ENCODE measurements at places on chromosomes 1 and 21. TPM values are rescaled to one million over a fixed set of nuclear protein-coding genes. Genes with fewer than 3 reads are reported as not detected.

The ATP1A4 gene
- not detected for total RNA-seq

The FCRLB gene
- total RNA-seq, result 3.8 TPM

The TNFRSF18 gene
- not detected for total RNA-seq

DNA sequence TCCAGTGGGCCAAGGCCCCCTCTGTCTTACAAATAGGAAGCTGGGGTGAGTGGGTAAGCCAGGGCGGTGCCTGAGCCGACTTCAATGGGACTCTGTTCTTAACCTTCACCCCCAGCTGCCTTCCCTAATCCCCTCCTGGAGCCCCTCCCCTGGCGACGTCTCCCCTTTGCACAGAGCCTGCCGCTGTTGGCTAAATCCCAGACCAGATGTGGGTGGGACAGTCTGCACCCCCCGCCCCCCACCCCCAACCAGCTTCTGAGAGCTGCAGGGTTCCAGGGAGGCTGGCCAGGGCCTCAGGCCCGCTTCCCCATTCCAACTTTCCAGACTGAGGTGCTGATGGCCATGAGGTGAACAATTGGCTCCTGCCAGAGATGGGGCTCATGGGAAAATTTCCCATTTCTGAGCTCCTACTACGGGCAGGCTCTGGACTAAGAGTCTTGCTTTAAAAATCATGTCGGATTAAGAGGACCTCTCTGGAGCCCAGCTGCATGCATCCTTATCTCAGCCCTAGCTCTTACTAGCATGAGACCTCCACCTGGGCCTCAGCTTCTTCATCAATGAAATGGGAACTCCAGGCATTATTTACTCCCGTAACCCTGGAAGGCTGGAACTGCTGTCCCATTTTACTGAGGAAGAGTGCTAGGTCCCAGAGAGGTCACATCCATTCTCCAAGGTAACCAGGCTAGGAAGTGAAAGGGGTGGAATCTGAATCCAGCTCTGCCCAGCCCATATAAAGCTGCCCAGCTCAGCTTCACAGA lies 6.4 kb downstream of the COL8A2 start:
- DNase-seq, result no peak

DNA sequence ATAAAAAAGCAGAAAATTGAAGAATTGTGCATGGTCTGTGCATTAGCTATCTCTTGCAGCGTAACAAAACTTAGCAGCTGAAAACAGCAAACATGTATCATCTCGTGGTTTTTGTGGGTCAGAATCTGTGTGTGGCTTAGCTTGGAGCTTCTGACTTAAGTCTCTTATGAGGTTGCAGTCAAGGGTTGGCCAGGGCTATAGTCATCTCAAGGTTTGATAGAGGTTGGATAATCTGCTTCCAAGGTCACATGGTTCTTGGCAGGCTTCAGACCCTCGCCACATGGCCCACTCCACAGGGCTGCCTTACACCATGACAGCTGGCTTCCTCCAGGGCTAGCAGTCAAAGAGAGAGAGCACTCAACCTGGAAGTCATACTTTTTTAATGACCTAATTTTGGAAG lies 35.9 kb downstream of the CNST start:
- no peak for DNase-seq

GRCh38 chr1:65658122-65658521 lies 134.6 kb upstream of the PDE4B start:
- no peak for DNase-seq

DNA sequence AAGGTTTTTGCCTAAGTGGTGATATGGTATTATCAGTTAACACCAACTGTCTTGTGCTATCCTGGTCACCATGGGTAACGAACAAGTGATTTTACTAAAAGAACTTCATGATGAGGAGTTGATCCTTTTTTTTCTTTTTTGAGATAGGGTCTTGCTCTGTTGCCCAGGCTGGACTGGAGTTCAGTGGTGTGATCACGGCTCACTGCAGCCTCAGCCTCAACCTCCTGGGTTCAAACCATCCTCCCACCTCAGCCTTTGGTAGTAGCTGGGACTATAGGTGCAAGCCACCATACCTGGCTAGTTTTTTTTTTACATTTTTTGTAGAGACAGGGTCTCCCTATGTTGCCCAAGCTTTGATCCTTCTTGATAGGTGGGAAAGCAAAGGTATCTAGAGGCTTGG lies 5.1 kb downstream of the METTL13 start:
- no peak for DNase-seq

DNA sequence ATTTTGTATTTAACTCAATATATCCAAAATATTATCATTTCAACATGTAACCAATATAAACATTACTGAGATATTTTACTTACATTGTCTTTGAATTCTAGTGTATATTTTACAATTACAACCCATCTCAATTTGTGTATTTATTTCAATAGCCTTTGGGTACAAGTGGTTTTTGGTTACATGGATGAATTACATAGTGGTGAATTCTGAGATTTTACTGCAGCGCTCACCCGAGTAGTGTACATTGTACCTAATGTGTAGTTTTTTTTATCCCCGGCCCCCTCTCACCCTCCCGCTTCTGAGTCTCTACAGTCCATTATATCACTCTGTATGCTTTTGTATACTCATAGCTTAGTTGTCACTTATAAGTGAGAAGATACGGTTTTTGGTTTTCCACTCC lies 117.0 kb upstream of the GALNT2 start:
- no peak for DNase-seq

DNA sequence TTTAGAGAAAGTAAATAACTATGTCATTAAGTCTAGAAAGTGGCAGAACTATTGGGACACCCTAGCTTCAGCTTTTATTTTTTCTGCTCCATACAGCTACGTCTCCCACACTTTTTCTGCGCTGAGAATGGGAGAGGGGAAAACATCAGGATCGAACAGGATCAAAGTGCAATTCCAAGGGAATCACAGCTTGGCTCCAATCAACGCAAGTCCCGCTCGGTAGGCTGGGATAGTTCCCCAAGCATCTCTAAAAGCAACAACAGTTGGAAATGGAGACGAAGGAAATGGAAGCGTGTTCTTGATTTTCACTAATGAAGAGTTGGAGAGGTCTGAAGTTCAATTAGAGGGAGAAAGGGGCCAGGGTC lies 536 bp downstream of the HMGCL start:
- DNase-seq, result no peak
